ENCODE measurements at places on chromosomes 12 and 14. TPM values are rescaled to one million over a fixed set of nuclear protein-coding genes. Genes with fewer than 3 reads are reported as not detected.

The ACADS gene
- total RNA-seq: 18.3 TPM

DNA sequence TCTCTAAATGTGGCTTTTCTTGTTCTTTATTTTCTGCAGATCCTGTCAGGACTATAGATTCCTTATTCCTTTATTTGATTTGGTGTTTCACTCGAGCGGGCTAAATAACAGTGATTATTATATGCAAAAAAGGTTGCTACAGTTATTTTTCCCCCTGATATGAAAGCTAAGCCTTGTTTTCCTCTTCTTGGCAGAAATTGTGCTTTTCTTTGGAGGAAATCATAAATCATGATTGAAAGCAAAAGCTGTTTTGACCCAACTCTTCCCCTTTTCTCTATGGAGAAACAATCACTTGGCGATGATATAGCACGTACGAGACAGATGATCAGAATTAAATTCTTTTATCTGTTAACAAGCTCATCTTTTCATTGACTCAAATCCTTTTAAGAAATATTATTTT, 31.4 kb downstream of the PPFIBP1 start:
- no peak for DNase-seq

- no peak for DNase-seq
These were observed 237.9 kb downstream of the PAWR start for GRCh38 chr12:79452906-79453305.

The LHX5 gene
- not detected for total RNA-seq

The KRT78 gene
- not detected for total RNA-seq

DNA sequence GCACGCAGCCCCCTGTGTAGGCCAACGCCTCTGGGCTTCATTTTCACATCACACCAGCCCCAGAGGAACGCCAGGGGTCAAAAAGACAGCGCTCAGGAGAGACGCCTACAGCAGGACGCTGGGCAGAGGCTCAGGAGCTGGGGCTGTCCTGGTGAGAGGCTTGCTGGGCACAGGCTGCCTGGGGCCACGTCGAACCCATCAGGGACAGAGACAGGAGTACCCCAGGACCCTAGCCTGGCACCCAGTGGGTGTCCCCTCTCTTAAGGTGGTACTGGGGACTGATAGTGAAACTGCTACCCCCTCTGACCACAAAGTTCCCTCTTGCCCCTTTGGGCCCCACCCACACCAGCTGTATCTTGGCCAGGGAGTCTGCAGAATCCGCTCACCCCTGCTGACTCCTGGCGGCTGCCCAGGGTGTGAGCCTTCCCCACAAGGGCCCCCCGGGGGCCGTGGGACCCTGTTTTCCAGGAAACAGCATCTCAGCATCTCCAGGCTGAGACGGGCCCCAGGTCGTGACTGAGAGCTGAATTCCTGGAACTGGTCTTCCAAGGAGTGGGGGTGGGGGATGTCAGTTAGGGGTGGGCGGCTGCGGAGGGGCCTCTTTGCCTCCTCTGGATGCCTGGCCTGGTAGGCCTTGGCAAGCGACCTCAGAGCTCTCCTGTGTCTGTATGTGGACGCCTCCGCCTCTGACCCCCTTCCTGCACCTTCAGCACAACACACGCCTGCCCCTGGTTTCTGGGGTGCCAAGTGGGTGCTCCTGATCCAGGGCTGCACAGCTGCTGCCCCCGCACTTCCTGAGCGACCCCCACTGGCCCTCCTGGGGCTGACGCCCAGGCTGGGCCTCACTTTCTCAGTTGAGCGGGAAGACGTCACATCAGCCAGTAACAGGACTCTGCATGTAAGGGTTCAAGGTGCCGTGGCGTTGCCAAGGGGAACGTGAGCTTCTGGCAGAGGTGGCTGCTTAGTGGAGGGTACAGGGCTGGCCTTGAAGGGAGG, 321.9 kb upstream of the RTL1 start:
- no peak for DNase-seq

The MAX gene
- total RNA-seq: 52.8 TPM

DNA sequence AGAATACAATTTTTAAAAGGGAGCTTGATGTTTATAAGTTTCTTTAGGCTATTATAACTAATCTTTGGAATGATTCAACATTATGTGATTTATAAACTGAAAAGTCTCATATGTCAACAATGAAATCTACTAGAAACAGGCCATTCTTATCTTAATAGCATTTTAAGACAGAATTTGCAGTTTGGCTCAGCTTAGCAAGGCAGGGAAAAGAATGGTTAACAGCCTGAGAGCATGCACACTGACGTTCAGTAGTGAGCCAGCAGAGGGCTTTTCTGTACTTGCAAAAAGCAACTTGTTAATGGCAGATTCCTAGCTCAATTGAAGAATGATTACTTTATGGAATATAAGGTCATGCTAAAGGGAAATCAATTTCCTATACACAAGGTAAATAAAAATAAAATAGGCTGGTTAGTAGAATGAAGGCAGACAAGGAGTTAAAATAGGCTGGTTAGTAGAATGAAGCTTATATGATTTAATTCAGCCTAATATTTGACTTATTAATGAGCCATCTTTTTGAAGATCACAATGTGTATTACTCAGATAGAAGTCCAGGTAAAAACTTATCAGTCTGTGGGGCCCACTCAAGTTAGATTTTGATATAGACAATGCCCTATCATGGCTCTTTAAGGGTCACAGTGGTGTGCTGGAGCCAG, 95.9 kb downstream of the OTOGL start:
- DNase-seq: no peak

DNA sequence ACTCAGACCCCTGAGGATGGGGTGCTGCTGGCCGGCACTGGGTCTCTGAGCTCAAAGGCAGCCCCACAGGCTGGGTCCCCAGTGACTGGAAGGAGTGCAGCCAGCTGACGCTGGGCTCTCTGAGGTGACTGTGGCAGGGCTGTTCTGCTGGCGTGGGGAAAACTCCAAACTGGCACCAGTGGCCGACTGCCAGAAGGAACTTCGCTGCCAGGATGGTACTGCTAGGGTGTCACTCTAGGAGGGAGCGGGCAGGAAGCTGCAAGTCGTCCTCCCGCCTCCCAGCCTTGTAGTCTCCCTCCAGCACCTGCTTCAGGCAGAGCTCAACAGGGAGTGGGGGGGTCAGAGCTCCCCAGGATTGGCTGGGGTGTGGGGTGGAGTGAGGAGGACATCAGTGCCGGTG, 41.3 kb downstream of the CDC42BPB start:
- no peak for DNase-seq

The SAMD15 gene
- 0.14 TPM for total RNA-seq

The KCNJ8 gene
- total RNA-seq: 8.1 TPM

The SERPINA1 gene
- 22.4 TPM for total RNA-seq

DNA sequence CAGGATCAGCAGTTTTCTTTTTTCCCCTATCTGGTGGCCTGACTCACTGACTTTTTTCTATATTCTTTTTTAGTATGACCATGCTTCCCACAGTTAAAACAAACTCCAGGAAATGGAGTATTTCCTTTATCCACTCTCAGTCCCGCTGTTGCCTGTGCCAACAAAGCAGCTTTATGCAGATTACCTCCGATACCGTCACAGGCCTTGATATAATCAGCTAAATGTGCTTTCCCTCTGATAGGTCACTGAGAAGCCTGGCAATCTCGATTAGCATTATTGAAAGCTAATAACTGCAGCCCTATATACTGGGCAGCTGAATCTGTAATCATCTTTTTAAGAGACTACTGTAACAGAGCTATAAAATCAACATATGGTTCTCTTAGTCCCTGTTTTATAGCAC, 243.6 kb downstream of the KIF21A start:
- no peak for DNase-seq

DNA sequence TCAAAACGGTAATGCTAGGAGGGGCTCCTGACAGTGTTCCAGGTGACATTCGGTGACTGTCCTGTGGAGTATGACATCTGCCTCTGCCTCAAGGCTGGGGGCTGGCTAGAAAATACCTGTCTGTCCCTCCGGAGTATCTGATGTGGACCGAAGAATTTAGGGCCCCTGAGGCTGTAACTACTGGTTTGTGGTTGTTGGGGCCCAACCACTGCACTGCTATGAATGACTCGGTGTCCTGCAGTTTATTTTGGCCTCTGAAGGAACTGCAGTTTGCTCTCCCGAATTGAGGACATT, 198.9 kb upstream of the CAND1 start:
- no peak for DNase-seq

DNA sequence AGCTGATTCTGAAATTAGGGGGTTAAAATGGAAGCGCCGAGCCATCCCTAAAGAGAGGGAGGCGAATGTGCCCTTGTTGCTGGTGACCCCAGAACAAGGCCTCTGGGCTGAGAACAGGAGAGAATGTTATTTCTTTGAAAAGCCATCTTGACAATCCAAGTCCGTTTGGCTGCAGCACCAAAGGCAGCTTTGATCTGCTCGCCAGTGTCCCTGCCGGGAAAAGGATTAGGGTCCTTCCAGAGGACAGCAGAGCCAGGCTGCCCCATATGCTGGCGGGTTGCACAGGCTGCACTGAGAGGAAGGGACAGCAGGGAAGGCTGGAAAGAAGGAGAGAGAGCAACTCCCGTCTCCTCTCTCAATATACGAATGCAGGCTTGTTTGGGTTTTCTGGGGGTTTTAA, 141.7 kb downstream of the TMEM132C start:
- DNase-seq: no peak

DNA sequence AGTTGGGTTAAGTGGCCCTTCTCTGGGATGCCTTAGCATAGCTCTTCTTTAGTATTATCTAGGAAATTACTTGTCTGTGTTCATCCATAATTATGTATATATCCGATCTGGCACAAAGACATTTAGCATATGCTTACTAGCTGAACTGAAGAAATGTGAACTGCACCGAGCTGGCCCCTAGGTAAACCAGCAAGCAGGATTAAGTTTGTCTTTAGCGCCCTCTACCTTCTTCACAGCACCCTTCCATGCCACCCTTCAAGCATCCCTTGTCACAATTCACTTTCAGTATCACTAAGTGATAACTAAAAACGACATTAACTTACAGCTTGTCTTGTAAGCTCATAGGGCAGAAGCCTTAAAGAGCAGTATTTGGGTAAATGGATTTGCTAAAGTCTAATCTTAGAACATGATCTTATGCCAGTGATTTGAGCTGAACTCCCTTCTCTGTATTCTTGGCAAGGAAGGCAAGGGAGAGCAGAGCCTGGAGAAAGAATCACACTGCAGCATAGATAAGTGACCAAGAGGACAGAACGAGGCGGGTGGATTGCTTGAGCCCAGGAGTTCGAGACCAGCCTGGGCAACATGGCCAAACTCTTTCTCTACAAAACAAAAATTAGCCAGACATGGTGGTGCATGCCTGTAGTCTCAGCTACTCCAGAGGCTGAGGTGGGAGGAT, 2.6 kb upstream of the HAL start:
- DNase-seq: no peak

The PPFIA2 gene
- 23.0 TPM for total RNA-seq

- no peak for DNase-seq
These were observed 25.9 kb upstream of the GPR132 start for GRCh38 chr14:105091054-105091516.

DNA sequence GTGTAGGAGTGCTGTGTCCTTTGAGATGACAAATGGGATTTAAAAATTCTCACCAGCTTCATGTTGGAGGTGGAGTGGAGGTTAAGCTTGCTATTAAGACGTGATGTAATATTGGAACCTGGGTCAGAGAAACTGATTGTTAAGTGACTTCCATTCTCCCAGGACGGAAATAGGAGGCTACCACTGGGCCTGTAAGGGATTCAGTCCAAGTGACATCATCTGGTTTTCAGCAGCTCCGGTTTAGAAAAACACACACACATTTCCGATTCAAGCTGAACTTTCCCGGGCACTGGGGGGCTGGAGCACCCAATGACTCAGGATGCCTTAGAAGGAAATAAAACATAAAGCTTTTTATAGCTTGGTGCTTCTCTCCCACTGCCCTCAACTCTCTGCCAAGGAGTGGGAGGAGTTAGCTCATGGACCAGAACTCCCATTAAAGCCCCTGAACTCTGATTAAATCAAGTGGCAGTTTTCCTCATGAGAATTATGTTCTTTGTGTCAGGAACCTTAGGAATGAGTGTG, 12.4 kb downstream of the CALM1 start:
- peak; percentile 72 for DNase-seq

The SLC10A1 gene
- not detected for total RNA-seq

DNA sequence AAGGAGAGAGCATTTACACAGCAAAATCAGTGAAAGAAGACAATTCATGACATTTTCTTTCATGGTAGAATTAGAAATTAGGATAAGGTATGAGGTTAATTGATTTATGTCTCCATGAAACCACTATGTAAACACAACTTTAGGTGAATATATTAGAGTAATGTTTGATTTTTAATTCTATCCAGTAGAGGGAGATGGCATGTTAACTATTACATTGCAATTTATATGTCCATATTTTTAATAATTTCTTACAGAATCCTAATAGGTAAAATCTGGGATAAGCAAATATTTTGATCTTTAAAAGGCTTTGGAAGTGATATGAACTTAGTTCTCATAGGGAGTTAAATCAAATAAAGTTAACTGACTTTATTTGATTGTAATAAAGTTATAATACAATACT, 373.4 kb upstream of the PDE3A start:
- no peak for DNase-seq

The PAH gene
- total RNA-seq: not detected

DNA sequence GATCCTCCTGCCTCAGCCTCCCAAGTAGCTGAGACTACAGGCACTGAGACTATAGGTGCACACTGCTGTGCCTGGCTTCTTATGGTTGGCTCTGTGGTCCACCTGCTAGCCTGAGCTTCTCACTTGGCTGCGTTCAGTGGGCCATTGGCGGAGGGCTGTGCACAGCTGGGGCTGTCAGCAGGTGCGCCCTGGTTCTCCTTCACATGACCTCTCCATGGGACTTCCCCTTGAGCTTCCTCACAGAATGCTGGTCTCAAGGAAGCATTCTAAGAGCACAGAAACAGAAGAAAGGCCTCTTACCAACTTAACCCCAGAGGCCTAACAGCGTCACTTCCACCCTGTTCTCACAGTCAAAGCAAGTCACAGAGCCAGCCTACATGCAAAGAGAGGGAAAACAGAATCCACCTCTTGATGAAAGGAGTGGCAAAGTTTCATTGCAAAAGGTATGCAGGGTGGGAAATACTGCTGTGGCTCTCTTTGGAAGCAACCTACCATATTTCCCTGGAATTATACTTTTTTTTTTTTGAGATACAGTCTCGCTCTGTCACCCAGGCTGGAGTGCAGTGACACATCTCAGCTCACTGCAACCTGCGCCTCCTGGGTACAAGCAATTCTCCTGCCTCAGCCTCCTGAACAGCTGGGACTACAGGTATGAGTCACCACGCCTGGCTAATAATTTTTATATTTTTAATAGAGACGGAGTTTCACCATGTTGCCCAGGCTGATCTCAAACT, 9.3 kb downstream of the RILPL2 start:
- no peak for DNase-seq

- DNase-seq: no peak
These were observed 12.9 kb downstream of the ST8SIA1 start for GRCh38 chr12:22321638-22322037.

All from thoracic aorta (tissue), 2 donors.